Posterior vena cava (tissue), 2 donors: ENCODE measurements at places on chromosomes 2 and 18. TPM values are rescaled to one million over a fixed set of nuclear protein-coding genes. Genes with fewer than 3 reads are reported as not detected.

Gene NCKAP1
- total RNA-seq: 187 TPM

GRCh38 chr2:170972296-170973224 is 43.5 kb downstream of the GORASP2 start:
- DNase-seq: no peak

GRCh38 chr2:111019381-111019780 is 101.3 kb upstream of the BCL2L11 start:
- no peak for DNase-seq

Gene ATP8B1
- total RNA-seq: 47.3 TPM

Gene CRYGD
- not detected for total RNA-seq

DNA sequence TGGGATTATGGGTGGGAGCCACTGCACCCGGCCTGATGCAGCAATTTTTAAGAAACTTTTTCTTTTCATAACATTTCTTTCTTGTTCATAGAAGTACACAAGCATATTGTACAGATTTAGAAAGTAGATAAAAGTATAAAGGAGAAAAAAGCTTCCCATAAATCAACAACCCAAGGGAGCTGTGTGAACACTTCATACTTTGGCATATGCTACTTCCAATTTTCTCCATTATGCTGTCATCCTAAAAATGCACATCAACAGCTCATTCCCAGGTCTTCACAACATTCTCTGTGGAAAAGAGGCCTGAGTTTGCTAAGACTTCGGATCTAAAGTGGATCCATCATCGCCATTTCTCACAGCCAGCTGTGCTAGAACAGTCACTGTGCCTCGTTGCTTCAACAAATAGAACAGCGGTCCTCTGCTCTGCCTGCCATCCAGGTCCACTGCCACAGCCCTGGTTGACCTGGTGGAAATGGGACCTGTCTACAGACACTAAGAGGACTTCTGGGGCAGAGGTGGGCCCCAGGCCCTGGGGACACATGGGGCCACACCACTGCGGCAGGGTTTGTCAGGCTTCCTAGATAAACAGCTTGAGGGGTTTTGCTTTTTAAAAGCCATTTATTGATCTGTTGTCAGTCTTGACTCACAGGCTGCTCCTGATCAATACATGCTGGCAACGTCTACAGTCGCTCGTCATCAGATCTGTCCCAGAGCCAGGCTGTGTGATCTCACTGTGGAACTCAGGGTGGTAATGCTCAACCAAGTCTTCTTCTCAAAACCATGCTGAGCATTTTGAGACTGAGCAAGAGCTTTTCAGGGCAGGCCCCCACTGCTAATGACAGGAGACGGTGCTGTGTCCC is 72.7 kb upstream of the MGAT4A start:
- no peak for DNase-seq

DNA sequence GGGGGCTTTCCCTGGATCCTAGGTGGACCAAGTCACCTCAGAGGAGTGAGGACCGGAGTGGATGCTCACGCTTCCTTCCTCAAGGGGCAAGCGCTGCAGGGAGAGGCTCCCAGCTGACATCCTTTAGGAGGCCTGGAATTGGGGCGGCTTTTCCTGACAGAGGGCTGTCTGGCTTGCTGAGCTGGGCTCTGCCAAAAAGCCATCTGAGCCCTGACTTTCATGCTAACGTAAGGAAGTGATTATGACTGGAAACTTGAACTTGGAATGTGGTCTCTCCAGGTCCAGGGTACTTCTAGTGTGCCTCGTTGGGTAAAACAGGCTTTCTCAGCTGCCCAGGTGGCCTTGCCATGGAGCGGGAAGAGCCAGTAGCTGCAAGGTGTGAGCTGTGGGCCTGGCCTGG is 268.3 kb upstream of the SPRED2 start:
- no peak for DNase-seq
